SK-N-SH treated with all-trans-retinoic acid at 6 μM for 48 hours (cell line): ENCODE measurements at places on chromosomes 16 and 17.
A peak's percentile ranks its signal among the peaks of the same experiment; 100 is the strongest.

- ATAC-seq, result no peak
Observed at GRCh38 chr17:81111066-81111465, 54.2 kb upstream of the PVALEF start.

GRCh38 chr17:49861150-49861884, 13.4 kb upstream of the TAC4 start:
- peak; percentile 58 for ATAC-seq

GRCh38 chr16:86662195-86662594, 83.8 kb downstream of the FOXL1 start:
- ATAC-seq, result peak; percentile 65

DNA sequence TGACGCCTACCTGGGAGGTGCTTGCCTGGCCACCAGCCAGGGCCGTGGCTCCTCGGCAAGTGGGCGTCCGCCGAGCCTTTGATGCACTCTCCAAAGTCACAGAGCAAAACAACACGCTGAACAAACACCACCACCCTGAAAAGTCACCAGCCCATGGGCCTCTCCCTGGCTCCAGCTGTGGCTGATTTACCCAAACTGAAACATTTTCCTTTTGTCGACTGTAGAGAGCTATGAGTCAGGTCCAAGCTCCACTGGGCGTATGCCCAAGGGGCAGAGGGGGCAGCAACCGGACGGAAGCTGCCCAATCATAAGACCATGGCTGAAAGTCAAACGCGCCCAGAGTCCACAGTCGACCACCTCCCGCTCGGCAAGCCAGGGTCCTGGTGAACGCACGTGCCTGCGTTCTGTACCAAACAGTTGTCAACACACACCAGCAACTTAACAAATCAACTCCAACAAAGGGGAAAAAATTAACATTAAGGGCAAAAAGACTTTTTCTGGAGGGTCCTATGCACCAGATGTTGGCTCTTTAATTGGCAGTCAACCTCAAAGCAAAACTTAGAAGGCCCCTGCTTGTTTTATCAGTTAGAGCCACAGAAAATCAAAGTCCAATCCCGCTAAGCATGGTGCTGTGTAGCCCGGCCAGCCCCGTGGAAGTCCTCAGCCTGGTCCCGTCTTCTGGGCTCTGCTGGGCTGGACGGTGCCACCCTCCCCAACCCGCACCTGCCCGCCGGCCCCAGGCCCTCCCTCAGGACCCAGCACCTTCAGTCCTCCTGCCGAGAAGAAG, 47.3 kb downstream of the TBC1D16 start:
- ATAC-seq, result peak; percentile 66

- peak; percentile 14 for ATAC-seq
Observed at GRCh38 chr16:66728804-66729203, 22.6 kb downstream of the DYNC1LI2 start.

- no peak for ATAC-seq
Observed at GRCh38 chr16:68915589-68915988, 72.3 kb downstream of the TANGO6 start.

DNA sequence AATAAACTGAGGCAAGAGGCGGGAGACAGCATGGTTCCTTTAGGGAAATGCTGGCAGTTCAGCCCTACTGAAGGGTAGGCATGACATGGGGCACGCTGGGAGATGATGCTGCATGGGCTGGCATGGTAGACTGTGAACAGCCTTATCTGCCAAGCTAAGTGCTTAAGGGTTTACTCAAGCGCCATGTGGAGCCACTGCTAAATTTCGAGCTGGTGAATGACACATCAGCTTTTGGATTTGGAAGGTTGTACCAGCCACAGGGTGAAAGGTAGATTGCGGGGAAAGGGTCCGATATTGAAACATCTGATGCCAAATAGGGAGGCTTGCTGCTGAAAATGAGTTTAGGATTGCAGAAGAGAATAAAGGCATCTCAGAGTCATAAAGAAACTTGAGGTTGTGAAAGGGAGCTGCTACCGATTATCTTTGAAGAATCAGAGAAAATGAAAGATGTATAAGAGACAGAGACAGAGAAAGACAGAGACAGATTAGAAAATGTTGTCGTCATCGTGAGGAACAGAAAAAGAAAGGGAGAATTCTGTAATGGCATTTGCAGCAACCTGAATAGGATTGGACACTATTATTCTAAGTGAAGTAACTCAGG, 16.3 kb downstream of the PIK3R5 start:
- no peak for ATAC-seq

DNA sequence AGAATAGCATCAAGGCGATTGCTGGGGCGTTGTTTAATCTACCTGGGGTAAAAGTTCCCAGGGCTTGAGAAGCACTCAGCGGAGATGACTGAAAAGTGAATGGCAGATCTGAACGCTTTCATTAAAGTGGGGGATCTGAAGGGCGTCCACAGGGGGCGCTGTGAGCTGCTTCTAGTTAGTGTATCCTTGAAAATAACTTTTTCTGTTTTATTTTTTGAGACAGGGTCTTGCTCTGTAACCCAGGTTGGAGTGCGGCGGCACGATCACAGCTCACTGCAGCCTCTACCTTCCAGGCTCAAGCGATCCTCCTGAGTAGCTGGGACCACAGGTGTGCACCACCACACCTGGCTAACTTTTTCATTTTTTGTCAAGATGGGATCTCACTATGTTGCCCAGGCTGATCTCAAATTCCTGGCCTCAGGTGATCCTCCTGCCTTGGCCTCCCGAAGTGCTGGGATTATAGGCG, 360.4 kb downstream of the SEC14L1 start:
- ATAC-seq, result no peak

DNA sequence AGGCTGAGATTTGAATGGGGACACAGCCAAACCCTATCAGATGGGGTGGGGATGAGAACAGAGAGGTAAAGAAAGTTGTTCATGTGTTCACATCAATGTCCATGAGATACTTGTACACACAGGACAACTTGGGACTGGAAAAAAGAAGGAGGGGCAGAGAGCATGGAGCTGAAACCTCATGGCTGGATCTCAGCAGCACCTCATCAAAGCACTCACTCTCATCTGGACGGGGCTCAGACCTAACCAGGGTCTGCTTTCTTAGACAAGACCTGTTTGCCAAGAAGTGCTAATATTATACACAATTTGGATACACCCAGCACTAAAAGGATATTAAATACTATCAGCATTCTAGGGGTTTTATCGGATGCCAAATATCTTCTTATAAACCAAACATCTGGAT, 399.8 kb downstream of the SLC39A11 start:
- no peak for ATAC-seq

DNA sequence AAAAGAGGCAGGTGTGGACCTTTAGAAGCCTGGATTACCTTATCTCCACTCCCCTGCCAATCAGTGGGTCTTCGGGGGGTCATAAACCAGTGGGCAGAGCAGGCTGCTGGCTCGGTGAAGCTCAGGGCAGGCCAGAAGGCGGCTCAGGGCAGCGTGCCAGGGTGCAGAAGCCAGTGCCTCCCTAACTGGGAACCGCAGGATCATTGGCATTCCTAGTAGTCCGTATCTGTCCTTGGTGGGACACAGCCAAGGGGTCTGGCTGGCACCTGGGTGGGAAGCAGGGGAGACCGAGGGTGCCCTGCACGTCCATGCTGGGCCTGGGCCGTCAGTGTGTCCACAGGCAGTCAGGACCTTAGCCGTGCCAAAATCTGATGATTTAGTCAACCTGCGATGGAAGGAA, 76.8 kb downstream of the SEC14L1 start:
- no peak for ATAC-seq

- ATAC-seq, result peak; percentile 89
Observed at GRCh38 chr17:17435323-17435722, 41.5 kb upstream of the MED9 start.

DNA sequence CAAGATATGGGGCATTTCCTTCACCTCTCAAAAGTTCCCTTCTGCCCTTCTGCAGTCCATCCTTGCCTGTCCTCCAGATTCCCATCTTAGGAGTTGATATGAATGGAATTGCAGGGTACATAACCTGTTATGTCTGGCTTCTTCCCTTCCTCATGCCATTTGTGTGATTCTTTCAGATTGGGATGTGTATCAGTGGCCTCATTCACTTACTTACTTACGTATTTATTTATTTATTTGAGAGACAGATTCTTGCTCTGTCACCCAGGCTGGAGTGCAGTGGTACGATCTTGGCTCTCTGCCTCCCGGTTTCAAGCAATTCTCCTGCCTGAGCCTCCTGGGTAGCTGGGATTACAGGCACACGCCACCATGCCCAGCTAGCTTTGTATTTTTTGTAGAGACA, 6.2 kb upstream of the TMEM94 start:
- no peak for ATAC-seq

DNA sequence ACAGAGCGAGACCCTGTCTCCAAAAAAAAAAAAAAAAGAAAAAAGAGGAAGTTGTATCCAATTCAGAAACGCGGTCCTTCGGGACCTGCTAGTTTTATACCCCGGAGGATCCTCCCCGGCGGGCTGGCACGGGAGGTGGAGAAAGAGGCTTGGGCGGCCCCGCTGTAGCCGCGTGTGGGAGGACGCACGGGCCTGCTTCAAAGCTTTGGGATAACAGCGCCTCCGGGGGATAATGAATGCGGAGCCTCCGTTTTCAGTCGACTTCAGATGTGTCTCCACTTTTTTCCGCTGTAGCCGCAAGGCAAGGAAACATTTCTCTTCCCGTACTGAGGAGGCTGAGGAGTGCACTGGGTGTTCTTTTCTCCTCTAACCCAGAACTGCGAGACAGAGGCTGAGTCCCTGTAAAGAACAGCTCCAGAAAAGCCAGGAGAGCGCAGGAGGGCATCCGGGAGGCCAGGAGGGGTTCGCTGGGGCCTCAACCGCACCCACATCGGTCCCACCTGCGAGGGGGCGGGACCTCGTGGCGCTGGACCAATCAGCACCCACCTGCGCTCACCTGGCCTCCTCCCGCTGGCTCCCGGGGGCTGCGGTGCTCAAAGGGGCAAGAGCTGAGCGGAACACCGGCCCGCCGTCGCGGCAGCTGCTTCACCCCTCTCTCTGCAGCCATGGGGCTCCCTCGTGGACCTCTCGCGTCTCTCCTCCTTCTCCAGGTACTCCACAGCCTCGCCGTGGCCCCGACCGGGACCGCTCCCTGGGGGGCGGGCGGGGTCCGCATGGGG, at the start of gene CDH3:
Gene CDH3 (plus strand): TSS at position 596 of the 779 bp plus-strand sequence. CDS start 70 bp downstream, at position 666.
- ATAC-seq, result no peak

GRCh38 chr17:1384905-1385435, 15.1 kb downstream of the YWHAE start:
- no peak for ATAC-seq

- ATAC-seq, result peak; percentile 4
Observed at GRCh38 chr17:78882540-78883088, 20.4 kb downstream of the CEP295NL start.

DNA sequence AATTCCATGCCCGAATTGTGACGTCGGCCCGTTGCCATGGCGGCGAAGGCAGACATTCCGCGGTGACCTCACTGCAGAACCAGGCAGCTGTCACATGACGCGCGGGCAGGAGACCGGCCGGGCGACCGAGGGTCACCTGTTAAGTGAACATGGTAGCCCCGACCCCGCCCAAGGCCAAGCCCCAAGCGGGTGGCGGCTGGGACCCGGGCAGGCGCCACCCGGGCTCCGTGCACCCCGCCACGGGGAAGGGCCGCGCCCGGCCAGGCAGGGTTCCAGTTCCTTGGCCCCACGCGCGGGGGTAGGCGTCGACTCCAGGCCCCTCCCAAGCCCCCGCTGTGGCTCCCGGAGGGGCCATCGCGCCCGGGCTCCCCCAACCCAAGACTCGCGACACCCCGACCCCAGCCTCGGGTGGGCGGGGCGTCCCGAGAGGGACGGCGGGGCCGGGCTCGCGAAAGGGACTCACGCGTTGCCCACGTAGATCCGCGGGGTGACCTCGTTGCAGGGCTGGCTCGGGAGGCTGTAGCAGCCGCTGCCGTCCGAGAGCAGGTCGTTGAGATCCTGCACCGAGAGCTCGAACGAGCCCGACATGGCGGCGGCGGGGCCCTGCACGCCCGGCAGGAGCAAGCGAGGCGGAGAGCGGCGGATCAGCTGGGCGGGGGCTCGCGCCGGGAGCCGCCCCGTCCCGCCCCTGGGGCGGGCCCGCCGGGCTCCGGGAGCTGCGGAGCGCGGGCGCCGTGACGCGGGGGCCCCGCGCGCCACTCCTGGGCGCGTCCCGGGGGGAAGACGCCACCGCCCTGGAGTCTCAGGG, at the start of gene DUSP3:
Gene DUSP3 (minus strand): TSS at position 641 of the 808 bp plus-strand sequence. CDS start 53 bp downstream, at position 588.
- peak; percentile 95 for ATAC-seq

- no peak for ATAC-seq
Observed at GRCh38 chr17:49327835-49328784, 33.9 kb downstream of the ZNF652 start.

GRCh38 chr17:79670537-79671084, 59.8 kb upstream of the RBFOX3 start:
- no peak for ATAC-seq

- ATAC-seq, result peak; percentile 39
Observed at GRCh38 chr16:53055541-53056391, 975 bp downstream of the CHD9 start.
